ENCODE measurements at places on chromosomes 1 and 21. TPM values are rescaled to one million over a fixed set of nuclear protein-coding genes. Genes with fewer than 3 reads are reported as not detected.

Gene KCNN3
- 0.88 TPM for polyA plus RNA-seq

Gene MROH7
- not detected for polyA plus RNA-seq

Gene KANK4
- not detected for polyA plus RNA-seq

Gene GRHL3
- polyA plus RNA-seq, result not detected

Gene KPRP
- polyA plus RNA-seq, result not detected

Gene GNG4
- polyA plus RNA-seq, result not detected

Gene MAPKAPK2
- 4.1 TPM for polyA plus RNA-seq

Gene KLHDC9
- 5.0 TPM for polyA plus RNA-seq

Gene IGSF5
- polyA plus RNA-seq, result not detected

Gene MCOLN2
- 12.4 TPM for polyA plus RNA-seq

Gene KIF17
- polyA plus RNA-seq, result not detected

Gene MYOG
- polyA plus RNA-seq, result not detected

Gene GUCA2A
- not detected for polyA plus RNA-seq

Gene CELA2A
- not detected for polyA plus RNA-seq

Gene FCRL4
- polyA plus RNA-seq, result 0.06 TPM

Gene ITLN2
- not detected for polyA plus RNA-seq

Gene KRTAP11-1
- not detected for polyA plus RNA-seq

Gene CFHR5
- polyA plus RNA-seq, result not detected

Gene IFI44L
- polyA plus RNA-seq, result 9.3 TPM

Gene TSPEAR
- polyA plus RNA-seq, result not detected

Gene DCST2
- polyA plus RNA-seq, result not detected

Gene ATP6V1G3
- polyA plus RNA-seq, result not detected
